ENCODE measurements at places on chromosomes 12 and 14. TPM values are rescaled to one million over a fixed set of nuclear protein-coding genes. Genes with fewer than 3 reads are reported as not detected.

The DENR gene
- 64.4 TPM for total RNA-seq

The CMA1 gene
- total RNA-seq: not detected

The KLRF2 gene
- total RNA-seq: not detected

The KRT2 gene
- total RNA-seq: not detected

The VPS29 gene
- 129 TPM for total RNA-seq

The RNFT2 gene
- 2.6 TPM for total RNA-seq

The HOXC12 gene
- total RNA-seq: 4.4 TPM

All from foreskin keratinocyte (primary cell).